ENCODE measurements at places on chromosomes 13 and 19. TPM values are rescaled to one million over a fixed set of nuclear protein-coding genes. Genes with fewer than 3 reads are reported as not detected.

DNA sequence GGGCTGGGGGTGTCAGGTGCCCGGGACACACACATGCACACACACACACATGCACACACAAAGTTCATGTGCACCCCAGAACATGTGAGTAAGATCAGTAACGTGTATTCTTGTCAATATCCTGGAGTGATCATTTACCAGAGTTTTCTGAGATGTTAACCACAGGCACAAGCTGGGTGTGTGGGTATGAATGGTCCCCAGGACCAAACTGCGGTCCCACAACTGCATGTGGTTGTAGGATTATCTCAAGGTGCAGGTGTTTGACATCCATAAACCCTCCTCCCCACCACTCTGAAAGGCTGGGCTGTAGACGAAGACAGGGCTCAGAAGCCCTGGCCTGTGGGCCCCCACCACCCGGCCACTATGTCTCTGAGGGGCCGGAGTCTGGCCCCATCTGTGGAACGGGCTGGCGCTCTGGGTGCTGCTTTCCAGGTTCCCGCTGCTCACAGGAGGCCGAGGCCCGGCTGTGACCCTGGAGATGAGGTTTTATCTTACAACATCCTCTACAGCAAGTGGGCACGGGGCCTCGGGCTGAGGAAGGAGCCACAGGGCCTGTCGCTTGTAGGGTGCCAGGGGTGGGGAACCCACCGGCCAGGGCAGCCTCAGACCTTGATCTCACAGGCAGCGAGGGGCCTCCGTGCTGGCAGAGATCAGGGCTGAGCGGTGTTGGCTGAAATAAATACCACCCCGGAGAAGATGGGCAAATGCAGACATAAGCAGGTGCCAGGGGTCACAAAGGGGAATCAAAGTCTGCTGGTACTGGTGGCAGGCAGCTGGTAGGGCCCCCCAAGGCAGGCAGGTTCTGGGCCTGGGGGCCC, 4.3 kb downstream of the F2RL3 start:
- no peak for DNase-seq

IFI30 gene
- total RNA-seq: 32.5 TPM

RAP2A gene
- total RNA-seq: 20.1 TPM

DNA sequence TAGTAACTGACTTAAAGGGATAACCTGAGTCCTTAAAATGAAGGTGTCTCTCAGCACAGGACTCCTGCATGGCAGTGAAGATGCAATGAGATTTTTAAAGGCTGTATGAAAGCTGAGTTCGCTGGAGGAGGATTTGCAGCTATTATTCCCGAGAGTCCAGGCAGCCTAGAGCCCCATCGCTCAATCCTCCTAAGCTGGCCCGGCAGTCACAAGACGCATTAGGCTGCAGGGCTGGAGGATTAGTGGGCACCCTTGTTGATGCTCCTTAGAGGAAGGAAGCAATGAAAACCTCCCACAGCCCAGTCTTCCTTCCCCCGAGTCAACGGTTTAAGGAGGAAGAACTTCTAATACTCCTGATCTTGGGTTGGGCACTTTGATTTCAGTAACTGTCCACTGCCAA, 239.5 kb downstream of the EFNB2 start:
- no peak for DNase-seq

DAND5 gene
- 9.9 TPM for total RNA-seq

GAPDHS gene
- total RNA-seq: not detected

- no peak for DNase-seq
Observed at GRCh38 chr19:30444253-30444671, 72.1 kb downstream of the ZNF536 start.

CNMD gene
- total RNA-seq: not detected

DNA sequence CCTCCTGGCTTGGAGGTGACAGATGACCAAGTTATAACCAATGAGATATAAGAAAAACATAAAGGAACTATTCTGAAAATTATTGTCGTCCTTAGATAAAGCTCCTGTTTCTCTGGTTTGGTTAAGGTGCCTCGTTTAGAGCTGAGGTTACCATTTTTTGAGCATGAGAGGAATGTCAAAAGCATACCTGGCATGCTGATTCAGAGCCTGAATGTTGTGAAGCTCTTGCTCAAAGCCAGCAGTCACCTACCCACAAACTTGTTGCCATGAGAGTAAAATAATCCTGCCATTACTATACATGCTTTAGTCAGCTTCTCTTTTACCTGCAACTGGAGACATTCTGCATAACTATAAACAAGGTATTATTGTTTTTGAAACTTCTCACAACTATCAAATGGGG, 1116.2 kb downstream of the DIAPH3 start:
- DNase-seq: no peak

GRCh38 chr13:31790992-31791391, 51.7 kb downstream of the RXFP2 start:
- DNase-seq: no peak

GRCh38 chr13:84121456-84121855, 239.2 kb upstream of the SLITRK1 start:
- no peak for DNase-seq

DNA sequence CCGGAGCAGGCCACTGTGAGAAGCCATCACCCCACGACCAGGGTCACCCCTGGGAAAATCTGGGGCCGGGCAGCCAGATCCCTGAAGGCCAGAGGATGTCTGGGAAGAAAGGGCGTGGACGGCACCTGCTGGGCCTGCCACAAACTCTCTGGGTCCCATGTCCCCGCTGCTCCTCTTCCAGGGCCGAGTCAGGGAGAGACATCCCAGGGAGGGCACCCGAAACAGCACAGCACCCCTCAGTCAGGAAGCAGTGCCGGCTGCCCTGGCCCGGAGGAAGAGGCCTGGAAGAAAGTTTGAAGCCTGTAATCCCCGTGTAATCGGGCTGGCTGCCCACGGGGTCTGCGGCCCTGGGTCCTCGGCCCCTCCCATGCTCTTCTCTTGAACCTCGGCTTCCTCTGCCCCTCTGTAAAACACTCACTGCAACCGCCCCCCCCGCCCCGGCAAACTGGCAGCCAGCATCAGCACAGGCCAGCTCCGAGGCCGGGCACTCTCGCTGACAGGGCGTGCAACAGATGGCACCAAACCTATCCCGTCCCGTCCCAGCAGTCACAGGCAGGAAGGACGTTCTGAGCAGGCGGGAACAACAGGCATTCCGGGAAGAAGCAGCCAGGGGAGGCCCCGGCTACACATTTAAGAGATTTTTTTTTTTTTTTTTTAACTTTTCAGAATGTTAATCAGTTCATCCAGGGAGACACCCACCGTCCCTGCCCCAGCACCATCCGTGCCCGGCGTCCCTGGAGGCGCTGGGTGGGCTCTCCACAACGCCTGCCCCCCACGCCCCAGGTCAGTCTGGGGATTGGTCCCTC, 1.5 kb downstream of the SBNO2 start:
- DNase-seq: peak; percentile 78

- no peak for DNase-seq
Observed at GRCh38 chr13:75666646-75667351, 30.7 kb downstream of the LMO7 start.

WDR87 gene
- total RNA-seq: not detected

ATP5F1D gene
- total RNA-seq: 656 TPM

KIR2DL4 gene
- not detected for total RNA-seq

- no peak for DNase-seq
Observed at GRCh38 chr19:49551531-49551930, 23.7 kb downstream of the RCN3 start.

KLHL26 gene
- 6.6 TPM for total RNA-seq

GRCh38 chr13:43266936-43267615, 243.7 kb downstream of the DNAJC15 start:
- DNase-seq: no peak

DNA sequence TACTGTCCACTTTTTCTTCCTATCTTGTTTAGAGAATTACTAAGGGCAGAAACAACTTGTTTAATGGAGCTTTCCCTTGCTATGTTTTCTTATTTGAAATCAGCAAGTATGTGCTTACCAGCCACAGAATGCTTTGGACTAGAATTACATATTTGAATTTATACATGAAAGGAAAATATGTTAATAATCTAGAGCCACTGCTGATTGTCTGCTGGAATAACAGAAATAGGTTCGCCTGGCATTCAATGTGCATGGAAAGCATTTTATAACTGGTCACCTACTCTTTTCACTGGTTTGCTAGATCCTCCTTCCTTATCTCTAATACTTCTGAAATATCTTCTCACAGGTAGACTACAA, 8.0 kb downstream of the EFNB2 start:
- DNase-seq: no peak

GRCh38 chr19:374183-374885, 29.7 kb upstream of the MIER2 start:
- no peak for DNase-seq

All from Right ventricle myocardium inferior (tissue), 1 donor.